LNCaP clone FGC (cell line): ENCODE measurements at places on chromosomes 16 and 17.

DNA sequence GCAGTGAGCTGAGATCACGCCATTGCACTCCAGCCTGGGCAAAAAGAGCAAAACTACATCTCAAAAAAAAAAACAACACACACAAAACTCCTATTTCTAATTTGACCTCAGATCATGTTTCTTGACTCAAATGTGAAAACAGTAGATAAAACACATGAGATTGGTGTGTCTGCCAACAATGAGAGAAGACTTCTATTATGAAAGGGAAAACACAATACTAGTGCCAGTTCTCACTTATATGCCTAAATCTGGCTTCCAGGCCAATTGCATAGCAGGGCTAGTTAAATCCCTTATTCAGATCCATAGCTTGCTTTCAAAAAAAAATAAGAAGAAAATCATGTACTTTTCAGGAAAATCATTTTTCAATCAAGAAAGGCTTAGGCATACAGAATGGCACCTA is 39.4 kb downstream of the AP1G1 start:
- DNase-seq: no peak

DNA sequence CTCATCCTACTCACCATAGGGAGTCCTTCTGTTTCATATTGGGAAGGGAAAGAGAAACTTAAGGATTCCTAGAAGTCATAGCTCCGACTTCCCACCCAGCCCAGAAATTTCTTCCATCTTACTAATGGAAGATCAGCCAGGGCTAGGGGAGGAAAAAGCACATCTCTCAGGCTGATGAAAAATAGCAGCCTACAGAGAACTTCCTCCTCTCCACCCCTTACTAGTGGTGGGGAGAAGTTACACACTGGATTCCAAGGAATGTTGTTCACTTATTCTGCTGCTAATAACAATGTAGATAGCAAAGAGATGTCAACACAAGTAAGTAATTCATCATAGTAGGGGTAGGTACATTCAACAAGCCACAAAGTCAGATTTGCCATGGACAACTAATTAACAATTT is 94.4 kb downstream of the SPACA3 start:
- DNase-seq: no peak

DNA sequence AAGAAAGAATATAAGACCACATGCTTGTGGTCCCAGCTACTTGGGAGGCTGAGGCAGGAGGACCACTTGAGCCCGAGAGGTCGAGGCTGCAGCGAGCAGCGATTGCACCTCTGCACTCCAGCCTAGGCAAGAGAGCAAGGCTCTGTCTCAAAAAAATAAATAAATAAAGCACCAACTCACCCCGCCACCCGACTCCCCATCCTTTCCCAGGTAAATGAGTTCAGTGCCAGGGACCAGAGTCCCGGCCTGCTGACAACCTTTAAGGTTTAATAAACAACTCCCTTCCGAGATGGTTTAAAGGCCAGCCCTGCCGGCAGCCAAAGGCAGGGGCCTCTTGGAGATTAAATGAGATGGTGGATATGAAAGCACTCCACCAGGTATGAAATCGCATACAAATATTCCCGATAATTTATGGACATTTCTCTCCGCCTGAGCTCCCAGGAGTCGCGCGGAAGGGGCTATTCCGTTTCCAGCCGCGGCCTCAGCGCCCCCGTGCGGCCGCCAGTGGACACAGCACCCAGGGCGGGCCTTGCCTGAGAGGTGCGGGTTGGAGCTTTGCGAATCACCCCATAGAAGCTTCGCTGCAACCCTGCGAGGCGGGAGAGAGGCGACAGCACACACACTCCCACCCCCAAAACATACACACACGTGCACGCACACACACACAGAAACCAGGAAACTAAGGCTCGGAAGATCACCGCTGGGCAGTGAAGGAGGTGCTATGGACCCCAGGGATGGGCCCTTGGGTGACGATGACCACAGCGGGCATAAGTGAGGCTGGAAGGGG is 4.0 kb upstream of the RPL38 start:
- no peak for DNase-seq

GRCh38 chr16:54977211-54977610 is 46.5 kb downstream of the IRX5 start:
- no peak for DNase-seq

GRCh38 chr17:82849076-82849945 is 9.5 kb upstream of the ZNF750 start:
- DNase-seq: no peak

DNA sequence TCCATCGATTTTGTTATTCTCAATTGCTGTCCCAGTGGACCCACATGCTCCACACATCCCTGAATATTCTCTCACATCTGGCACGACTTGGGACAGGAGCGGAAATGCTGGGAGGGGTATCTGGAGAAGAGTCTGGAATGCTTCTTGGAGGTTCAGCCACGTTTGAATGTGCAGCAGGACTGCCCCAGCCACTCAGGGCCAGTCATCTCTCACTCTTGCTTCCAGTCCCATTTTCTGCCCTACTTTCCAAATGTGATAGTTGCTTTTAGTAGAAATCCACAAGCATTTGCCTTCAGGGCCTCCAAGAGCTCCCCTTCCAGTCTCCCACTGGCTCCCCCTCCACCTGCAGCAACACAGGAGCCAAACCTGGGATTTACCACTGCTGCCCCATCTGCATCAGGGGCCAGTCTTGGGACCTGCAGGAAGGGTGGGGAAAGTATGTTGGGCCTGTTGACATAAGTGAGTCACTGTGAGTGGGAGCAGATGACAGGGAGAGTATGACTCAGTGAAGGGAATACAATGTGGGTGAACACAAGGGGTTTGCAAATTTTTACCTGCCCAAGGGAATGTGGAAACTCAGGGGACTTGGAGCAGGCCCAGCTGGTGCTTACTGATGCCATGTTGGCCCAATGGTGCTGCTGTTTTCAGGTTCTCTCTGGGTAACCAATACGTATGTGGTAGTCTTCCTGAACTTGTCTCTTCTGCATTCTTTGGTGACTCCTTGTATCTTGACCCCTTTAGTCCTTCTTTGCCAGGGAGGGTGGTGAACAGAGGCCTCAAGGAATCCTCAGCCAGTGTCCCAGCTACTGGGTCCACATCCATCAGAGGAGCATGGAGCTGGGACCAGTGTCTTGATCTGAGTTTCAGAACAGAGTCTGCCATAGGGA is 78.8 kb upstream of the CRHR1 start:
- DNase-seq: no peak

DNA sequence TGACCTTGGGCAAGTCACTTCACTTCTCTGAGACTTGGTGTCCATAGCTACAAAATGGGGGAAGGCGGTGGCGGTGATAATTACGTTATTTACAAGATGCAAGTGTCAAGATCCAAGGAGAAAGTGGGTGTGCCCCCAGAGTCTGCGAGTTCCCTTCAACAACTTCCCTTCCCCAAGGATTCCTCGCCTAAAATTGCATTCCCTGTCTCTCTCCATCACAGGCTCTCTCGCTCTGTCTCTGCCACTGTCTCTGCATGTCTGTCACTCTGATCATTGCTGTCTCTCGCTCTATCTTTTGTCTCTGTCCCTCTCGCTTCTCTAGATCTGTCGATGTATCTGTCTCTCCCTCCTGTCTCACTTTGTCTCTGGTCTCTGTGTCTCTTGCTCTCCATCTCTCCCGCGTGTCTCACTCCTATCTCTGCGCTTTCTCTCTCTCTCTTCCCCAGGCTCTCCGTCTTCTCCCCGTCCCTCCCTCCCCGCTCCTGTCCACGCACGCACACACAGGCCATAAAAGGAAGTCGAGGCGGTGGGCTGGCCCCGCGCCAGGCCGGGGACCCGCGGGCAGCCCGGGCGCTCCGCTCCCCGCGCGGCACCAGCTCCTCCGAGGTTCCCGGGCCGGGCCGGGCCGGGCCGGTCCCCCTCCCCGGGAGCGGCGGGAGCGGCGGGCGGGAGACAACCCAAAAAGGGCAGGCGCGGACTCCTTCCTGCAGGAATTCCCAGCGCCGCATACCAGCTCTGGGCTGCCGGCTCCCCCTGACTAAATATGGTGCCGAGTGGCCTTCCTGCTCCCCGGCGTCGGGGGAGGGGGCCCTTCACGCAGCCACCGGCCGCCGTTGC is 1.1 kb upstream of the MYH11 start:
- DNase-seq: no peak

- no peak for DNase-seq
Observed at GRCh38 chr17:28225271-28225670, 93.7 kb upstream of the TMEM97 start.

DNA sequence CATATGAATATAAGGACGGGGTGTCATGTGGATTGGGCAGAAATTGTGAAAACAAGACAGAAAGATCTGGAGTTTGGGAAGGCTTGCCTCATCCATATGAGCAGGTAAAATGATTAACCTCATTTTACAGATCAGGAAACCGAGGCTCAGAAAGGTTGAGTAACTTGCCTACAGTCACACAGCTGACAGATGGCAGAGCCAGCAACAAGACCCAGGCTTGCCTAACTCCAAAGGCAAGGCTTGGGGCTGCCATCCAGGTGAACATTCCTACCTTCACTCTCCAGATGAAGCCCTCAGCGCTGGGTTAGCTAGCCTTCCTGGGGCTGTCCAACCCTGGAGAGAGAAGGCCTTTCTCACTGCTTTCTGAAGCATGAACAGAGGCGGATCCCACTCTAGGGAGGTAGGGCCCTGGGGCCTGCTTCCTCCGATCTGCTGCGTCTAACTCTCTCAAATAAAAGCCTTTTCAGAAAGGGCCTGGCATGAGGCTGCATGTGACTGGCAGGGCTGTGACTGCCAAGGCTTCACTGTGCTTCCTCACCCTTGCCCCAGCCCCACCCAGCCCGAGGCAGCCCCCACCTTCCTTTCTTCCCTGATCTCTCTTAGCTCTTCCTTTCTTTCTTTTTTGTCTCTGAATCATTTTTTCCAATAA is 107.8 kb downstream of the GNAO1 start:
- DNase-seq: no peak

DNA sequence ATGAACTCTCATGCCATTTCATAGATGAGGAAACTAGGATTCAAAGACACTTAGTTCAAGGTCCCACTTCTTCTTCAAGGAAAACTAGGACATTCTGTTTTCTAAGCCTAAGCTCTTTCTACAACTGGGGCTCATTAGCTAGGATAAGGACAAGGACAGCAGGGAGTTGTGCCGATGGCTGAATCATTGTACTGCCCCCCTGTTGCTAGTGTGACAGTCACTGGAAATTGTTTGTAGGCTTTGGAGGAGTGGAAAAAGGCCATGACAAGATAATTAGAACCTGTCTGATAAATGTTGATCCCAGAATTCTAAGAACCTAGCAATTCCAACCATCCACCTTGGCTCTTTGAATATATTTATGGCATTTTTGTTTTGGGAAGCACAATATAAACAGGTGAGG is 445.7 kb downstream of the CDH8 start:
- DNase-seq: no peak

GRCh38 chr17:8698162-8698971 is 46.3 kb downstream of the CCDC42 start:
- DNase-seq: peak; percentile 81

GRCh38 chr16:82499302-82499701 is 127.5 kb upstream of the CDH13 start:
- DNase-seq: no peak

DNA sequence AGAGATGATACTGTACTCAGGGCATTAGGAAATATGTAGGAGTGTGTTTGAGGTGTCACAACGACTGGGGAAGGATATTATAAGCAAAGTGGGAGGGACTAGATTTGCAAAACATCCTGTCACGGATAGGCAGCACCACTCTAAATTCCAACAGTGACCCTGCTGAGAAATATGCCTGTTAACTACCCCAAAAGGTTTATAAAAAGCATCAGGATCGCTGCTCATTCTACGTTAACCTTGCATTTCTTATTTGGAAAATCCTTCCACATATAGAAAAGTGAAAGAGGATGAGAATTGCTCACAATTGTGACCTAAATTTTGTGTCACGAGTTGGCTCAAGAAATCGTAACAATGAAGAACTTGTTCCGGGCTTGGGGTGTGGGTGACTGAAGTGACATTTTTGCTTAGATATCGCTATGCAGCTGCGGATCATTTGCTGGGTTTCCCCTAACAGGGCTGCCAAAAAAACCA is 51.6 kb downstream of the N4BP1 start:
- DNase-seq: no peak

GRCh38 chr17:72423286-72423589 is 302.4 kb downstream of the SOX9 start:
- no peak for DNase-seq

GRCh38 chr17:49076573-49077384 is 55.8 kb upstream of the B4GALNT2 start:
- peak; percentile 7 for DNase-seq

DNA sequence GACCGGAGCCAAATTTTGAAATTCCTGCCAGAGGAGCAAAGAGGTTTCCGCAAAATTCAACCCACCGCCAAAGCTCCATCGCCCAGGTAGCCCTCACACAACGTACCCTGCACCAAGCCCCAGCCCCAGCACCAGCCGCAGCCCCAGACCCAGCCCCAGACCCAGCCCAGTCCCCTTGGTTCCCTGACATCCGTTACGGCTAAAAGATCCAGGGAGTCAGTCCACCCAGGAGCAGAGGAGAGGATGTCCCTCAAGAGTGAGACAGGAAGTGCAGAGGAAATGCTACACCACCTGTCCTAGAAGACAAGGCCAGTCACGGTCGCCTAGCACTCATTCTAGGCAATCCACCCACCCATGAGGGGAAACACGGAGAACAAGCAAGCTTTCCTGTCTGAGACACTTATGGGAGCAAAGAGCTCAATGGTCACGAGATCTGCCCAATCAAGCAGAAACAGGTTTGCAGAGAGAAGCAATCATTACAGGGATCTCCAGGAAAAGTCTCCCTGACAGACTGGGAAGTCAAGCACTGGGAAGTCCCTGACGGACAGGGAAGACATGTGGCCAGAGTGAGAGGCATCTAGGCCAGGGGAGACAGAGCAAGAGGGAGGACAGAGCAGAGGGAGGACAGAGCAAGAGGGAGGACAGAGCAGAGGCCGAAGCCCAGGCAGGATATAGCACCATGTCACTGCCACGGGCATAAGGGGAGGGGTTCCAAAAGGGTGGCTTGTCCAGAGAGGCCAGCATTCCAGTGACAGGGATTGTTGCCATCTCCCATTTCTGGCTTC is 15.0 kb upstream of the KCNJ18 start:
- no peak for DNase-seq

- DNase-seq: no peak
Observed at GRCh38 chr17:66511135-66511534, 208.7 kb downstream of the PRKCA start.

- DNase-seq: no peak
Observed at GRCh38 chr16:836221-836620, 35.7 kb upstream of the GNG13 start.

GRCh38 chr16:79089735-79090284 is 510.7 kb downstream of the MAF start:
- DNase-seq: no peak

GRCh38 chr16:13378151-13378550 is 476.8 kb downstream of the SHISA9 start:
- no peak for DNase-seq

GRCh38 chr16:84667600-84668309 is 19.4 kb downstream of the KLHL36 start:
- DNase-seq: no peak

DNA sequence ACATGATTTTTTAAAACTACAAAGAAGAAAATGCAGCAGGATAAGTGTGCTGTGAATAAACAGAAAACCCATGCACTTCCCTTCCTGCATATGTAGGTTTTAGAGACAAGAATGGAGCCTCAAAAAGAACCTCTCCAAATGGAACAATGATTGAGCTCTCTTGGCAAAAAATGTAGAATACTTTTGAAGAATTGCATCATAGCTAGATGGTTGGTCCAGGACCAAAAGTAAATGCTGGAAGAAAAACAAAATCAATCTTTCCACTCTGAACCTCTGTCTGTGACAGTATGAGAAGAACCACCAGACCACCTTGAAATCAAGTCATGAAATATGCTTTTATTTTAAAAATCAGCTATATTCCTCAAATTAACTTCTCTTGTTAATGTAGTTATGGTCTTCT is 17.5 kb downstream of the HELZ start:
- no peak for DNase-seq
